ENCODE measurements at places on chromosomes 16 and 17.

- no peak for DNase-seq
These were observed 10.9 kb downstream of the SLC7A6OS start for GRCh38 chr16:68299571-68300453.

DNA sequence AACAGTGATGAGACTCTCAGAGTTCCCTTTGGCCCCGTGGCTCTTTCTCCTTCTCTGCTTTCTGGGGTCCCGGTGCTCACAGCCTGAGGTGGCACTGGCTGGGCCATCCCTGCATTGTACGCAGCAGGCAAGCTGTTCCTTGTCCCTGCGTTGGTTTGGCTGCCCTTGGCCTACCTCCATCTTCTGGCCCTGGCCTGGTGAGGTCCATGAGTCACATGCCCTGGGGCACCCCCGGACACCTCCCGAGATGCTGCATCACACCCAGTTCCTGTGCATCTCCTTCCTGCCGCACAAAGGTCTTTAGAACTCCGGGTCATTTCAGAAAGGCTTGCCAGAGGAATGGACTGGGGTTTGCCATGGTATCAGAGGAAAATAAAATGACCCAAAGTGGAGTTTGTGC lies 9.5 kb downstream of the SULT1A2 start:
- no peak for DNase-seq

DNA sequence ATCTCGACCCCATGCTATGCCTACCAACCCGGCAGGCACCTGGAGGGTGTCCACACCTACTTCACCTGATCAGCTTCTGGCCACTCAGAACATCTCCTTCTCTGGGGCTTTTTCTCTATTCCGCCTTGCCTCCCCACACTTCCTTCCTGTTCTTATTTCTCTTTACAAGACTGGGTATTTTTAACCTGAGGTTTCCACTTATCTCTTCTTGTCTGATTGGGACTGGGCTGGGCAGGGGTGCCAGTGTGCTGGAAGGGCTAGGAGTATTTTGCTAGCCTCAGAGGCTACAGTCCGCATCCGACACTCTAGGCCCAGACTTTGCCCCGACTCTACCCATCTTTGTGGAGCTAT lies 26.2 kb upstream of the ZNF652 start:
- no peak for DNase-seq

GRCh38 chr17:78425429-78425828 lies 47.0 kb downstream of the PGS1 start:
- no peak for DNase-seq

- no peak for DNase-seq
These were observed 808 bp upstream of the ALOX15 start for GRCh38 chr17:4642286-4642685.

- DNase-seq = no peak
These were observed 36.3 kb downstream of the SLC47A1 start for GRCh38 chr17:19569785-19570543.

- DNase-seq = no peak
These were observed 11.3 kb downstream of the USB1 start for GRCh38 chr16:58012481-58012880.

DNA sequence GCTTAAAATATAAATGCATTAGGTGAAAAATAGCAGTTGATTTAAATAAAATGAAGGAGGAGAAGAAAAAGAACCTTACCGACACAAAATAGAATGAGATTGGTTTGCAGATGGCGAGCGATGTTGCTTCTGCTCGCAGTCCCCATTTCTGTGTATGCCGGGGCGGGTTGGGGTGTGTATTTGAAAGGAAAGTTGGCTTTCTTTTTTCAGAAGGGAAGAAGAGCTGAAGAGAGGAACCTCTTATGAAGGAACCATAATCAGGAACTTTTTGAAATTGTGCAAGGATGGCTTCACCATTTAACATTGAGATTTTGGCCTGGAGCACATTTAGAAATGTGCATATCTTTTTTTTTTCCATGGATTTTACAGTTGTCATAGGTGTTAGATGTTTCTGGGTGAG lies at the start of gene IGSF6:
Gene IGSF6, minus strand, starts transcription at position 156 of the 400 bp plus-strand sequence. Its CDS starts 10 bp downstream, at position 146.
- DNase-seq = no peak

DNA sequence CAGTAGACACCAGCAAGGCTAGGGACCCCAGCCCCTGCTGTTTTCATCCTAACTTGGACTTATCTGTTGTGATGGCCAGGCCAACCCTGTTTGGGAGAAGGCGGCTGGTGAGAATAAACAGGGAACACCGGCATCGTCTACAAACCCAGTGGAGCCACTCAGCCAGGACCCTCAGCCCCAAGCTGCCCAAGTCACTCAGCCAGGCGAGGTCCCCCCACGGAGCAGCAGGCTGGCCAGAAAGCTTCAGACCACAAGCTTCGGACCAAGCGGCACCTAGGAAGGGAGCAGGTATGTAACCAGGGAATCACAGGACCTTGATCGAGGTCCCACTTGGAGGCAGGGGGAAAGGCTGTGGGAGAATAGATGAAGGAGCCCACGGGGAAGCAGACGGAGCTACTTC lies 23.4 kb downstream of the RBFOX3 start:
- DNase-seq = no peak

DNA sequence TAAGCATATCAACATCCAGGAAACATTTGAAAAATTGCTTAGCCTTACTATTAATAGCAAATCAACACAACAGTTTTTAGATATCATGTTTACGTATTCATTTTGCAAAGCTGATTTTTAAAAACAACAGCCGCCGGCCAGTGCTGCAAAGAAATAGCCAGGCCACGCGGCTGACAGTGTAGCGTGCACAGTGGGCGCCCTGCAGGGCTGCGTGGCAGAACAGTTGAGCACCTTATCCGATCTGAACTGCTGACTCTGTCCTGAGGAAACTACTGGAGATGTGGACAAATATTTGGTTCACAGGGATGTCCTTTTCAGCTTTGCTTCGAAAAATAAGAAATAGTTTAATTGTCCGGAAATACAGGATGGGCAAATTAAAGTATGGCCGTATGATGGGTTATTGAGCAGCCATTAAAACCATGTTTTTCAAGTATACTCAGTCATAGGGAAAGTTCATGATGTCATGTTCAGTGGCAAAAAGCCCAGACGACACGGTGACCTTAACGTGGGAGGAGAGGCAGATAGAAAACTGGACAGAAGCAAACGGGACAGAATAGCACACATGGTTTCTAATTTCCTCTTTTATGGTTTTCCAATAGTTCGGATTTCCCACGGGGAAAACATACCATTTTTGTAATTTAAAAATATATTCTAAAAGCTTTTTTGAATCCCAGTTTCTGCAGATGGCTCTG lies 52.4 kb upstream of the ENDOV start:
- no peak for DNase-seq

DNA sequence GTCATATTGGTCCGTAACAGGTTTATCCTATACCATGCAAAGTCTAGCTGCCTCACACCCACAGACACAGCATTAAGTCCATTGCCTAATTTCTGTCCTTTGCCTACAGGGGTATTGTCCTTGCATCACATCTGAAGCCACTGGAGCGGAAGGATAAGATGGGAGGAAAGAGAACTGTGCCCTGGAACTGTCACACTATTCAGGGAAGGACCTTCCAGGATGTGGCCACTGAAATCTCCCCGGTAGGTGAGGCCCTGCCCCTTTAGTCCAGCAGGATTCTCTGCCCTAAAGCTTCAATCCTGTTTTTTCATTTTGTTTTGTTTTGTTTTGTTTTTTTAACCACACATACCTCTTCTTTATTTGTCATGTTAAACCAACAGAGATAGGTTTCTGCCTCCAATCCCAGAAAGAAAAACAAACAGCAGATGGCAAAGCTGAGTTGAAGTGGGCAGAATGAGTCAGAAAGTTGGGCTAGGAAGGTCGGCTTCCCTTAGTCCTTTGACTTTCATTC lies 2.2 kb upstream of the EFTUD2 start:
- no peak for DNase-seq

GRCh38 chr16:78415013-78415412 lies 315.6 kb downstream of the WWOX start:
- DNase-seq = no peak

GRCh38 chr17:59401725-59402124 lies 70.3 kb downstream of the YPEL2 start:
- DNase-seq = no peak

GRCh38 chr16:70653809-70654771 lies 7.7 kb downstream of the IL34 start:
- peak; percentile 75 for DNase-seq

DNA sequence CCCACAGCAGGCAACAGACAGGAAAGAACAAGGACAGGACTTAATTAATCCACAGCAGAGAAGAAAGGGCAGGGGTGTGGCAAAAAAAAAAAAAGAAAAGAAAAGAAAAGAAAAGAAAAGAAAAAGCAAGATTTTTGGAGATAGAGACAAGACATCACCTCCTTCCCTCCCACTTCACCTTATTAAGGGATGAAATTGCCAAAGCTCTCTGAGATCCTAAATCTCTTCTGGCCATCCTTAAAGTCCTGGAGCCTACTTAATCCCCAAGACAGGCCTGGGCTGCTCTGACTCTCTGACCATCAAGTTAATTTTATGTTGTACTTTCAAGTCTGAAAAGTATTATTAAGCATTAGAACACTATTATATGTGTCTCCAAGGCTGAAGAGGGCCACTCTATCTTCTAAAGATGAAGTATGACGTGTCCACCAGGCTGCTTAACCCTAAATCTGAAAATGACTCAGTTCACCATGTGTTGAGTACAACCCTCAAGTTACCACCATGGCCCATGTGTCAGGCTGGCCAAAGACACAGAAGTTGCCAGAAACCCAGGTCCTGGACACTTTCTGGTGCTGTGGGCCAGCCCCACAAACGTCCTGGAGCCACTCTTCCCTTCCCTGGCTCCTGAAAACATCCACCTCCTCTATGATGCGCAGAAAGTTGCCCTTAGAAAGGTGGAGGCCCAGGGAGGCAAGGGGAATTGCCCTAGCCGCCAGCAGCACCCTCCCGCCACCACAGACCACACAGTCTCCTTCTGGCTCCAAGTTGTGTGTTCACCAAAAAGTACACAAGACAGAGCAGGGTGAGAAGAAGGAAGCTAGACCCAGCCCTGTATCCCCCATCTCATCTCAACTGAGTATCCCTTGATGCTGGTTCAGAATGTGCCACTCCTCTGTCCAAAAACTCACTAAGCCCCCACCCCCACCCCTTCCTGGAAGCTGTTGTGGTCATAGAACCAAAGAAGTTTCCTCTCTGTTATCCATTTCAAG lies 2.7 kb downstream of the SOCS1 start:
- no peak for DNase-seq

DNA sequence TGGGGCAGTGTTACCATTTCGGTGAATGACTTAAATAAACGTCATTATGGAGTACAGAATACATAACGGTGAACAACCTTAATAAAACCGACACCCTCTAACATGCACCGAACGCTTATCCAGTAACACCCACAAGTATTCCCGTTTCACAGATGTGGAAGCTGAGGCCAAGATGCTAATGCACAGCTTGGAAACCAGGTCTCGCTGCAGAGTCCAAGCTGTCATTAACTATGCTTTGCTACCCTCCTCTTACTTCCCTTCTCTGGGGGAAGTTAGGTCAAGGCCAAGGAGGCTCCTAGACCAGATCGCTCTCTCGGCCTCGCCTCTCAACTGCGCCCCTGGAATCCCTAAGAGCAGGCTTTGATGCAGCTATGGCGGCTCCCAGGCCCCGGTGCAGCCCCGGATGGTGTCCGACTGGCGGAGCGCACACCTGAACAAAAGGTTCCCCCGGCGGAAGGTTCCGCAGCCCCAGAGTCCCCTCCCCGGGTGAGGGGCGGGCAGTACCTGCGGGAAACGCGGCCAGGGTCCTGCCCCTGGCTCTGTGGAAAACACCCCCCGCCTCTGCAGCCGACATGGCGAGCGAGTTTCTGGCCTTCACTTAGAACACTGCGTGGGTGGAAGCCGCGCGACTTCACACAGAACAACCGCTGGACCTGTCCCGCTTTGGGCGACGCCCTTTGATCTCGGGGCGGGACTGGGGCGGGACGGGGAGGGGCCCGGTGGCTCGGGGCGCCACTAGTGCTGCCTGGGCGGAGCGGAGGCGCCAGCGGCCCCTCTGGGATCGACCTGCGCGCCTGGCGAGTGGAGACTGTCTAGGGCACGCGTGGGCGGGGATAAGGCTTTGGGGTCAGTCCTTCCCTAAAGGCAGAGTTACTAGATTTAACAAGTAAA lies at the start of gene CPPED1:
Gene CPPED1, minus strand, starts transcription at position 685 of the 891 bp plus-strand sequence. Its CDS starts 111 bp downstream, at position 574.
- DNase-seq = peak; percentile 83

DNA sequence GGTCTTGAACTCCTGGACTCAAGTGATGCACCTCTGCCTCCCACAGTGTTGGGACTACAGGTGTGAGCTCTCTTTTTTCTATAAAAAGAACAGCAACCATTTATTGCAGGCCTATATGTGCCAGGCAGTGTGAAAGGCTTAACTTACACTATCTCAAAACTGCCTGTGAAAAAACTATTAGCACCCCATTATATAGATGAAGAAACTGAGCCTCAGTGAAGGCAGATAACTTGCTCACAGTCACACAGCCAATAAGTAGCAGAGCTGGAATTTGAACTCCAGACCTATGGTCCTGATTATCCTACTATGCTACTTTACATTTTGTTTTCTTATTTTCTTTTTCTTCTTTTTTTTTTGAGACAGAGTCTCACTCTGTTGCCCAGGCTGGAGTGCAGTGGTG lies 15.1 kb downstream of the NDE1 start:
- DNase-seq = no peak

GRCh38 chr16:81554979-81555378 lies 110.4 kb downstream of the CMIP start:
- DNase-seq = no peak

DNA sequence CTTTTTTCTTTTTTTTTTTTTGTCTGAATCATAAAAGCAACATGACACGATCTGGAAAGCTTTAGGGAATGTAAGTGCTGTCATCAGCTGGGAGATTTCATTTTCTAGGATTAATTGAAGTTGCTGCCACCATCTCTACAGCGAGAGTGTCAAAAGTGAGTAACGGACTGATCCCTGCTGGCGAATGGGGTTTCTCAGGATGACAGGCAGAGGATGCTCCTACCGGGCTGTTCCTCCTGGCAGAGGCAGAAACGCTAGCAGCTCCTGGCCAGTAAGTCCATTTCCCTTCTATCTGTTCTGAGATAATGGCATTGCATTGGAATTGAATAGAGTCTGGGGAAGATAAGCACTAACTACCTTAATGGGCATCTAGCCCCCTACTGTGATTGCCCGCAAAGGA lies 80.5 kb upstream of the KIFC3 start:
- DNase-seq = no peak

GRCh38 chr16:47196457-47196856 lies 52.7 kb upstream of the NETO2 start:
- DNase-seq = no peak

GRCh38 chr16:48008011-48008525 lies 147.7 kb downstream of the ABCC12 start:
- DNase-seq = no peak

- DNase-seq = no peak
These were observed 22.2 kb downstream of the TEX2 start for GRCh38 chr17:64240741-64241347.
